ENCODE measurements at places on chromosomes 5 and 9. TPM values are rescaled to one million over a fixed set of nuclear protein-coding genes. Genes with fewer than 3 reads are reported as not detected.

CDH6 gene
- 0.23 TPM for total RNA-seq

FGF1 gene
- total RNA-seq: 0.21 TPM

APBA1 gene
- total RNA-seq: 0.58 TPM

GRCh38 chr9:78612091-78612490, 315.2 kb downstream of the PSAT1 start:
- DNase-seq: no peak

DNA sequence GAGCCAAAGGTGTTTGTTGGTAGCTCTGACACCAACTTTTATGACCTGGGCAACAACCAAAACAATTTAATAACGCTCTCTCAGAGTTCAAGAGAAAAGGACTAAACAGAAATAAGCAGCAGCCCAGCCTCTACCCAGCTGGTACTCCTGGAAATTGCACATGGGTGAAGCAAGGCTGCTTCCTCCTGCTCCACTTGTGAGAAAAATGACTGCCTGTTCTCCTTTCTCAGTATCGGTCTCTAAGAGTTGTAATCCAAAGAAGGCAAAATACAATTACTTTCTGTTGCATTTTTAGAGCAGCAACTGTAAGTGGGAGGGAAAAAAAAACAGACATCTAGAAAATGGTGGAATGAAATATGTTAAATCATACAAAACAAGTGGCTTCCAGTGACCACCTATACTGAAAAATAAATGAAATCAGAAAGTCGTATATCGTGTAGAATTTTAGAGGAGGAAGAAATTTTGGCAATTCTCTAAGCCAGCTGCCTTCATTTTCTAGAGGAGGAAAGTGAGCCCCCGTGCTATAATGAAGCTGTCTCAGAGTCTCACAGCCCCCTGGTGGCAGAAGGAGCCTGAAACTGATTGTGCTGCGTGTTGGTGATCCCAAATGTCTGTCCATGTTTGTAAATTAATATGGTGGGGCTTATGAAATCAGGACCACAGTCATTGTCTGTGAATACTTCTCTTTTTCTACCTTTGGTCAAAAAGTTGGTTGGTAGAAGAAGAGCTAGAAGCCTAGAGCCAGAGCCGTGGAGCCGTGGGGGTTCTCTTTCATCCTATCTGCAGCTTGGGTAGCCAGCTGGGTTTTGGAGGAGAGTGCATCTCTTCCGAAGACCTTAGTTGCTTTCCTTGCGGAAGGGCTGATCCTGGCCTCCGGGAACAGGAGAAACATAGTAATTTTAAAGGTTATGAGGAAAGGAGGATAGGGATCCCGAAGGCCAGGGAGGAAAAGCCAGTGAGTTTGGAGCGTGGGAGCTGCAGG, 139.9 kb downstream of the PIP5K1B start:
- DNase-seq: peak; percentile 85

DNA sequence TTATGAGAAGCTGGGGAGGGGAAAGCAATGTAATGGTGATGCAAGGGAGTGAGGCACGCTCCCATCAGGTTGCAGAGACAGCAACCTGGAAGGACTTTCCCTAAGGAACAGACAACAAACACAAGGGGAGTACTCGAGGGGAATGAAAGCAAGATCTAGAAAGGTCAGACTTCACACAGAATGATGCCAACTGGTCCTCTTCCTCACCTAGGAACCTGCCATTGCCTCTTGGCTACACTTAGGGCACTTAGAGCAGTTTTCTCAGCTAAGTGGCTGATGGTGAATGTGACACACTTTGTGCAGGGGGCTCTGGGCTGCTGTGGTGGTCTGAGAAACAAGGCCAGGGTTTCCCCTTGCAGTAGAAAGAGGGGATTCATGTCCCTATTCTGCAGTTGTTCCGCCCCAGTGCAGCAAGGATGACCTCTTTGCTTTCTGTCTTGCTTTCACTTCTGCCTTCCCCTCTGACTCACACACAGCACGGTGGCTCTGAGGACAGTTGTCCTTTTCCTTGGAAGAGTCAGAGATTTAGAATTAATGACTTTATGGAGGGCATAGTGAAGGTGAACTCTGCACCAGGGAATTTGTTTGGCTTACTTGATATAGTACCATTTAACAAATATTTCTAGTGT, 394.0 kb upstream of the KLF4 start:
- no peak for DNase-seq

DNA sequence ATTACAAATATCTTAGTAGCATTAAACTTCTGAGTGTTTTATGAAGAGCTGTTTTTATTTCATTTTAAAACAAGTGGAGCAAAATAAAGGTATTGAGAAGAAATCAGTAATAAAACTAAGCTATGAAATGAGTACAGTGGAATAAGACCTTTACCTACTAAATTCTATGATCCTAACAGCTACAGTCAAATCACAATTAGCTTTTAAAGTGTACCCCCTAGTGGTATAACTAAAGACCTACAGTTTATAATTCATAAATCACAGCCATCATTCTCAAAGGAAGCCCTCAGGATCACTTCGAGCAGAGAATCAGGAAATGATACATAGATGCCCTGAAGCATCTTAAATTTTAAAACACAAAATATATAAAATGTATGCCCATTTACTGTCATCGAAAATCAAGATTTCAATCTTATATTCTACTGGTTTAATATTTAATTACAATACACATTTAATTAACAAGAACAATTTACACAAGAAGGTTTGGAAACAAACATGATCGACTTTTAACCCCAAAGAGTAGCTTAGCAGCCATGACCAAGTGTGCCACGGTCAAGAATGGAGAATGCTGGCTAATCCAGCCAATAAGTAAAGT, 12.3 kb downstream of the CCNH start:
- DNase-seq: peak; percentile 55
